ENCODE measurements at places on chromosomes 11 and 22. TPM values are rescaled to one million over a fixed set of nuclear protein-coding genes. Genes with fewer than 3 reads are reported as not detected.

- H3K27me3 ChIP-seq: no peaks in the 10 kb centered on the region
- peak overlapping the region; percentile 90 for H3K4me3 ChIP-seq
- peaks cover under 1% of the 10 kb centered on the region for H3K36me3 ChIP-seq
- H3K27ac ChIP-seq: no peak overlapping the region
- DNase-seq: no peak
- peaks cover 55% of the 10 kb centered on the region for H3K4me1 ChIP-seq
Measured at GRCh38 chr11:118922745-118923627, 2.7 kb downstream of the BCL9L start.

- H3K36me3 ChIP-seq: peaks cover 35% of the 10 kb centered on the region
- H3K4me3 ChIP-seq: no peak overlapping the region
- no peak for DNase-seq
- no peak overlapping the region for H3K27ac ChIP-seq
Measured at GRCh38 chr11:19173964-19174638, 27.7 kb downstream of the CSRP3 start.

DNA sequence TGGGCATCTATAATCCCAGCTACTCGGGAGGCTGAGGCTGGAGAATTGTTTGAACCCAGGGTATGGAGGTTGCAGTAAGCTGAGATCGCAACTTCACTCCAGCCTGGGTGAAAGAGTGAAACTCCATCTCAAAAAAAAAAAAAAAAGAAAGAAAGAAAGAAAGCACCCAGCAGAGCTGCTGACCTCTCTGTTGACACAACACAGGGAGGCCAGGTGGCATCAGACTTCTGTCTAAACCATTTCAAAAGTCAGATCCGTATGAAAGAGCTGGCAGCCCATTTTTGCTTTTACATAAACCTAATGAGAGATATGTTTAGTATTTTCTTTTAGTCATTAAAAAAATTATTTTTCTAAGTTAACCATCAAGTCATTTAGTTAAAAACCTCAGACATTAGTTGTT lies 64.4 kb upstream of the RRM1 start:
- no peaks in the 10 kb centered on the region for H3K4me1 ChIP-seq
- no peak for DNase-seq
- H3K4me3 ChIP-seq: no peak overlapping the region
- no peak overlapping the region for H3K27ac ChIP-seq

Gene CYB5R3
- 24.6 TPM for total RNA-seq

DNA sequence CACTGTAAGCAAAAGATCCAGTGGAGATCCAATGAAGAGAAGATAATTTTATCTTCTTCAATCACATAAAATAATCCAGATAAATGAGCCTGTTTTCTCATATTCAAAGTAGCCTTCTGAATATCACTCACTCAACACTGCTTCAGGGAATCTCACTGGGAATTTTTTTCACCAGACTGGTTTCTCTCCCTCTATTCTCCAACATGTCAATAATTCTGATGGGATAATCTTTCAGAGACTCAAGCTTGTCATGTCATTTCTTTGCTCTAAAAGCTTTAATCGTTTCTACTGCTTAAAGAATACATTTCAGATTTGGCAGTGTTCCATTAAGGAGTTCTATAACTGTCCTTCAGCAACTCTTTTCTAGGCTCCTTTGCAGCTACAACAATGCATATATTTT lies 16.3 kb downstream of the CNTN5 start:
- H3K4me1 ChIP-seq: no peaks in the 10 kb centered on the region
- H3K4me3 ChIP-seq: no peak overlapping the region
- no peaks in the 10 kb centered on the region for H3K27me3 ChIP-seq
- no peak for DNase-seq
- H3K27ac ChIP-seq: no peak overlapping the region

All from thymus (tissue), 14 donors.